Activated CD4-positive, alpha-beta memory T cell treated with anti-CD3 and anti-CD28 coated beads for 36 hours (primary cell): ENCODE measurements at places on chromosomes 6 and 20.

DNA sequence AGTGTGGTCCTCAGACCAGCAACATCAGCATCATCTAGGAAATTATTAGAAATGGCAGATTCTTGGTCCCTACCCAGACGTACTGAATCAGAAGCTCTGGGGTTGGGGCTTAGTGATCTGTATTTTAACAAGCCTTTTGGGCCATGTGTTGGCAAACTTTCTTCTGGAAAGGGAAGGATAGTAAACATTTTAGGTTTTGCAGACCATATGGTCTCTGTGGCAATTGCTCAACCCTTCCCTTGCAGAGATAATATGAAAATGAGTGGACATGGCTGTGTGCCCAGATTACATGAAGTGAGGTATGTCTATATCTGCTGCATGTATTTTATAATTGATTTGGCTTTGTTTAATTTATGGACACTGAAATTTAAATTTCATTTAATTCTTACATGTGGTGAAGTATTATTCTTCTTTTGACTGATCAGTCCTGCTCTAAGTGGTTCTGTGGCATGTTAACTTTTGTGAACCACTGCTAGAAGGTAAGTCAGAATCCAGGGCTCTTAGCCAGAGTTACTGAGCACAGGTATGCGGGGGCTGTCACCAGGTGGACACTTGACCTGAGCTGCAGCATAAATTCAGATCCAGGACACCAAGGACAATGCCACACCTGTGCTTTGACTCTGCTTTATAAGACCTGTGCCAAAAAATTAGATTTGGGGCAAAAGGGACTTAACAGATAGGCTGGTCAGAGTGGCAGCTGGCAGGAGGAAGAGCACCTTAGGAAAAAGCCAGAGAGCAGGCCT is 43.2 kb downstream of the LY86 start:
- no peak for DNase-seq

DNA sequence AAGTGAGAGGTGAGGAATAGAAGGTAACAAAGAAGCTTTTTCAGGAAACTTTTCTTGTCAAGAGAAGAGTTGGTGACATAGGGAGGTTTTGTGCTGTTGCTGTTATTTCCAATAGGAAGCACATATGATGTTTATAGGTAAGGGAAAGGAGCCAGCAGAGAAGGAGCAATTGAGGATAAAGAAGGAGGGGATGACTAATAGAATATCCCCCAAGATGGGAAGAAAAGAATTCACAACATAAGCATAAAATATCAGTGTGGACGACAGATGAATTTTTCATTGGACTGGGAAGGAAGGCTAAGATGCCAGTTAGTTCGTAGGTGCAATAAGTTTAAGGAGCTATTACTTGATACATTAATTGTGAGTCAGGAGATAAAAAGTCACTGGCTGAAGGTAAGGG is 8.5 kb upstream of the BEND6 start:
- no peak for DNase-seq

- DNase-seq: no peak
Measured at GRCh38 chr6:85015396-85015990, 251.1 kb upstream of the TBX18 start.

- no peak for DNase-seq
Measured at GRCh38 chr6:43005844-43006243, 7.9 kb downstream of the MEA1 start.

DNA sequence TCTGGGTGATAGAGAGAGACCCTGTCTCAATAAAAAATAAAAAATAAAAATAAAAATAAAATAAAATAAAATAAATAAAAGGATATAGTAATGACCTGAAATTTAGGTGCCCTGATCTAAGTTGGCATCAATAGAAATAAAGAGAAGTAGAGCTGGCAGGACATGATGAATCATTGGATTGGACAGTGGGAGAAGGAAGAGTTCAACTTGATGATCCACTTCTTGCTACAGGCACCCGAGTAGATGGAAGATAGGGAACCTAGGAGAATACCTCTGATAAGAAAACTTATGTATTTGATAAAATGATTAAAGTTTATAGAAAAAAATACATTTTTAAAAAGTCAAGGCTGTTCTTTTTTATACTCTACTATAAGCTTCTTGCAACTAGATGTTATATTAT is 79.0 kb downstream of the ADTRP start:
- DNase-seq: no peak

DNA sequence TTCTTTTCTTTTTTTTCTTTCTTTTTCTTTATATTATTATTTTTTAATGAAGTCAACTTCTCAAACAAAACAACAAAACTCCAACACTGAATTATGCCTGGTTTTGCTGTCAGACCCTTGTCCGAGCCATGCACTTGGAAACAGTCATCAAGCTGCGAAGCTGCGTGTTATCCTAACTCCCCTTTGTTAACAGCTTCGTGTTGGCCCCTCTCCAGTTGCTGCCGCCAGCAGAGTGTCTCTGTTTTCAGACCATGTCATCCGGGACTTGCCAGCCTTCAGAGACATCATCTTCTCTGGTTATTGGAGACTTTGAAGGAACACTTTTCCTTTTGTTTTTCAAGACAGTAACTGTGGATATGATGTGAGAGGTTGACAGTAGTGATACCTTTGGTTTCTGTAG is 83.1 kb downstream of the TRMT11 start:
- no peak for DNase-seq

GRCh38 chr6:142702501-142703460 is 242.2 kb downstream of the HIVEP2 start:
- DNase-seq: no peak

DNA sequence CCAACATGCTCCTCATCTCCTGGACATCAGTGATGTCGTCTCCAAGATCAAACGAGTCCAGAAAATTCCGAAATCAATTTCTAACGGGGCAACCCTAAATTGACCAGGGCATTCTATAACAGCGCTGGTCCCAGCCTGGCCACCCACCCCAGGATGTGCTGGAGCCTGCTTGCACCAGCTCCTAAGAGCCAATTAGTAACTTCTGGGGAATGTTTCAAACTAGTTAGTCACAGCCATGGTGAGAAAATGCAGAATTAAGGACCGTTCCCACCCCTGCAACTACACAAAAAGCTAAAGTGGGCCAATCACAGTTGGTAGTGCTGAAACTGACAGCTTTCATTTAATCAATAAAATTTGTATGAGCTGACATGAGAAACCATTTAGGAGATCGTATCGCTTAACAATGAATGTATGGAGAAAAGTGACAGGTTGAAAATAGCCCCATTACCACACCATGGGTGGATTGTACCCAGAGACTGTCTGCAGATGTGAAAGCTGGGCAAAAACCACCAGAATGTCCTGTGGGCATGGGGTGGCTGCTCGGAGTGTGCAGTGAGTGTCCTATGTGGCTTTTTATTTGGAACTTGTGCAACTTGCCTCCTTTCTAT is 165.7 kb upstream of the AFDN start:
- DNase-seq: no peak
